CD4-positive, alpha-beta T cell (primary cell): ENCODE measurements at places on chromosomes 4 and X. TPM values are rescaled to one million over a fixed set of nuclear protein-coding genes. Genes with fewer than 3 reads are reported as not detected.

DNA sequence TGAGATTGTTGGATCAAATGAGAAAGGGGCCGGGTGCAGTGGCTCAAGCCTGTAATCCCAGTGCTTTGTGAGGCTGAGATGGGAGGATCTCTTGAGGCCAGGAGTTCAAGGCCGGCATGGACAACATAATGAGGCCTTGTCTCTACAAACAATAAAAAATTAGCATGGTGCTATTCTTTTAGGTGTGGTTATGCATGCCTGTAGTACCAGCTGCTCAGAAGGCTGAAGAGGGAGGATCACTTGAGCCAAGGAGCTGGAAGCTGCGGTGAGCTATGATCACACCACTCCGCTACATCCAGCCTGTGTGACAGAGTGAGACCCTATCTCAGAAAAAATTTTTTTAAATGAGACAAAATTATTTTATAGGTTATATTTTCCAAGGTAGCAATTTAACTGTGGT is 49.7 kb upstream of the TMEM150C start:
- no peak overlapping the region for H3K27ac ChIP-seq
- no peaks in the 10 kb centered on the region for H3K36me3 ChIP-seq
- H3K27me3 ChIP-seq = no peaks in the 10 kb centered on the region
- no peak for DNase-seq
- H3K4me1 ChIP-seq = no peaks in the 10 kb centered on the region

DNA sequence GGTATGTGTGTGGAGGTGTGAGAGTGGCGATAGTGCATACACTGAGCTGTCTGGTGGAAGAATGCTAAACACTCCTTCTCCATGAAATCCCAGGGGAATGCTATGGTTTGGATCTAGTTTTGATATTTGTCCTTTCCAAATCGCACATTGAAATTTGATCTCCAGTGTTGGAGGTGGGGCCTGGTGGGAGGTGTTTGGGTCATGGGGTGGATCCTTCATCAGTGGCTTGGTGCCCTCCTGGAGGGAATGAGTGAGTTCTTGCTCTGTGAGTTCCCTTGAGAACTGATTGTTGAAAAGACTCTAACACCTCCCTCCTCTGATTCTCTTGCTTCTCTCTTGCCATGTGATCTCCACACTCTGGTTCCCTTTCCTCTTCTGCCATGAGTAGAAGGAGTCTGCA is 114.1 kb upstream of the HHIP start:
- H3K27ac ChIP-seq = no peak overlapping the region
- H3K27me3 ChIP-seq = no peaks in the 10 kb centered on the region
- H3K4me3 ChIP-seq = no peak overlapping the region
- H3K36me3 ChIP-seq = no peaks in the 10 kb centered on the region

- no peak for DNase-seq
- no peaks in the 10 kb centered on the region for H3K27me3 ChIP-seq
- H3K4me3 ChIP-seq = peak within 1 kb of the TSS; percentile 53
- peaks cover 58% of the 10 kb centered on the region for H3K4me1 ChIP-seq
- H3K36me3 ChIP-seq = peaks cover 16% of the 10 kb centered on the region
These were observed at the start of gene UBL4A for GRCh38 chrX:154486396-154487207. TSS of gene UBL4A (minus strand) at chrX:154486615. CDS start at chrX:154486584, 31 bp downstream.

- H3K36me3 ChIP-seq = peaks cover 2% of the 10 kb centered on the region
- no peak for DNase-seq
- peaks cover 25% of the 10 kb centered on the region for H3K27me3 ChIP-seq
These were observed 2.3 kb upstream of the SLC26A1 start for GRCh38 chr4:995311-996026.

GRCh38 chrX:147958291-147958690 is 22.8 kb upstream of the FMR1NB start:
- no peaks in the 10 kb centered on the region for H3K4me1 ChIP-seq
- no peak for DNase-seq
- H3K27ac ChIP-seq = no peak overlapping the region
- no peaks in the 10 kb centered on the region for H3K27me3 ChIP-seq

DNA sequence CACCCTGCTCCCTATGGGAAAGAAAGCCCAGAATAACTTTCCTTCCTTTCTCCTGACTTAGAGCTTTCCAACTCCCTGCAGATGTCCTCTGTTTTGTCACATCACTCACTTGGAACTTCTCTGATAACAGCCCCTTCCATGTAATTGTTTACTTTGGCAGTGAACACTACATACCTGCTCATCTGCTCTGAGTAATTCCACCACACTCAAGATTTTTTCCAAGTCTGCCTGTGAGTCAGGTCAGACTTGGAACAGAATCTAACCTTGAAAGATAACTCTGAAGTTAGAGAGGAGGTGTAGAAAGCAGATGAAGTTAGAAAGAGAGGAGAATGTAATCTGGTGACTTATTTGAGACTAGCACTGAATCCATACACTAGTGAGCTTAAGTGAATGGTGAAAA is 7.4 kb downstream of the MAGEB10 start:
- H3K27me3 ChIP-seq = no peaks in the 10 kb centered on the region
- no peak overlapping the region for H3K27ac ChIP-seq
- no peaks in the 10 kb centered on the region for H3K4me1 ChIP-seq
- H3K4me3 ChIP-seq = no peak overlapping the region
- DNase-seq = no peak

DNA sequence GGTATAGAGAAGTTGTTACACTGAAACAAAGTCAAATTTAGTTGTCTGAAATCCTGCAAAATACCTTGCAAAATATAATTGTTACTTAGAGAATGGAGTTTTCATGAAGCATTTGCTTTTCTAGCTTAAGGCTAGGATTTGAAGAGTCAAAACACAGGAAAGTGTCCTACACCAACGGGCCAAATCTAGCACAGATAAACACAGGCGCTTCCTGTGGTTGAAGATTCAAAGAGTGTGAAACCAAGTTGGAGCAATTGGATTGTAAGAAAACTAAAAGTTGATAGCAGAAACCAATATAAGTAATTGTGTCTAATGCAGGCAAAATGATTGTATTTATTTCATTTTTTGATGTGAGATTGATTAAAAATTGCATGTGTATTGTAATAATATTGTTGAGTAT is 2002.5 kb upstream of the TENM3 start:
- no peak overlapping the region for H3K4me3 ChIP-seq
- H3K27me3 ChIP-seq = no peaks in the 10 kb centered on the region
- no peaks in the 10 kb centered on the region for H3K36me3 ChIP-seq
- DNase-seq = no peak

DNA sequence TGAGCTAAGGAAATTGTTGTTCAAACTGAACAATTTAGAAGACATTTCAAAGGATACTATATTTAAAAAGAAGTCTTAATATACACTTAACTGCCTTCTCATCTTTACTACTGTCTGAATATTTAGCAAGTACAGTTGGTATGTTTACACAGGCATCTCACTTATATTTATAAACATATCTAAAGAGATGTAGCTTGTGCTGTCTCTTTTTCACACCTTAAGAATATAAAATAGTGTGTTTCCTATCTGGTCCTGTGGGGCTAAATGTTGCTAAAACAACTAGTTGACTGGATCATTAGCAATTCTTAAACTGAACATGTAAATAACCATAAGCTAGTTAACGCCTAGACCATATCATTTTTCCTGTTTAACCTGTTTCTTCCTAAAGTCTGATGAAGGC is 336.3 kb downstream of the PPP3CA start:
- no peak overlapping the region for H3K27ac ChIP-seq
- no peak overlapping the region for H3K4me3 ChIP-seq
- H3K27me3 ChIP-seq = no peaks in the 10 kb centered on the region
- DNase-seq = no peak

DNA sequence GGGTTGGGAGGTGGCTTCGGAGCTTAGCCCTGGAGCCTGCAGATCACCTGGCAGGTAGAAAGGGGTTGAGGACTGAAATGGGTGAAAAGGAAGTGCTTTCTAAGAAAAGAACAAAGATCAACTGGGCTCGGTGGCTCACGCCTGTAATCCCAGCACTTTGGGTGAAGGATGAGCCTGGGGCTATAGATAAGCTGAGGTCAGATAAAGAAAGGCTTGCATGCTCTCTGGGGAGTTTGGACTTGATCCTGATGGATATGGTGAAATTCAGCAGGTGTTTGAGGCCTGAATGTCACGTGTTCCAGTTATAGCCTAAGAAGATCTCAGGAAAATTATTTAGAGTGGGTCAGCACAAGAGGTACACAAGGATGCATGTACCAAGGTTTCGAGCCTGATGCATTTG is 40.8 kb downstream of the SLC34A2 start:
- H3K36me3 ChIP-seq = no peaks in the 10 kb centered on the region
- DNase-seq = no peak
- H3K4me1 ChIP-seq = no peaks in the 10 kb centered on the region
- H3K27ac ChIP-seq = no peak overlapping the region
- no peak overlapping the region for H3K4me3 ChIP-seq
- H3K27me3 ChIP-seq = no peaks in the 10 kb centered on the region

DNA sequence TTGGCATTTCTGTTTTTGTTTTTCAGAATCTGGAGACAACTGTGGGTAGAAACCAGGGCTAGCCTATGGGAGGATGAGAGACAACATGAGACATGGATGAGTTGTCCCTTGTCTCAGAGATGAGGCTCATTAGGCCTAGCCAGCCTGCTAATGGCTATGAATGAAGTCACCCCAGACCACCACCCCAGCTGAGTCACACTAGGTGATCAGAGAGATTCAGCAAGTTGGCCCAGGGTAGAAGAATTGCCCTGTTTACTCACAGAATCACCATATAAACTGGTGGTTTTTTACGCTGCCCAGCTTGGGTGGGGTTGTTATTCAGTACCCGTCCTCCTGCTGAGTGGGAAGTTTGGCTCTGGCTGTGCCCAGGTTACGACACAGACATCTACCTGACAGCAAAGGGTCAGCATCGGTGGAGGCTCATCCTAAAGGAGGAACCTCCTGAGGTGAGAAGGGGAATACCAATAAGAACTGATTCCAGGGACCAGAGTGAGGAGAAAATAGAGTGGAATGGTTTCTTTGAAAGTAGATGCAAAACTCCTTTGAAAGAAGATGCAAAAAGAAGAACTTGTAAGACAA is 17.2 kb upstream of the ARSJ start:
- no peak for DNase-seq
- no peaks in the 10 kb centered on the region for H3K36me3 ChIP-seq
- H3K4me3 ChIP-seq = no peak overlapping the region

- DNase-seq = no peak
- H3K36me3 ChIP-seq = no peaks in the 10 kb centered on the region
- no peak overlapping the region for H3K4me3 ChIP-seq
- H3K4me1 ChIP-seq = no peaks in the 10 kb centered on the region
These were observed 73.6 kb upstream of the ELOVL6 start for GRCh38 chr4:110271986-110272385.

DNA sequence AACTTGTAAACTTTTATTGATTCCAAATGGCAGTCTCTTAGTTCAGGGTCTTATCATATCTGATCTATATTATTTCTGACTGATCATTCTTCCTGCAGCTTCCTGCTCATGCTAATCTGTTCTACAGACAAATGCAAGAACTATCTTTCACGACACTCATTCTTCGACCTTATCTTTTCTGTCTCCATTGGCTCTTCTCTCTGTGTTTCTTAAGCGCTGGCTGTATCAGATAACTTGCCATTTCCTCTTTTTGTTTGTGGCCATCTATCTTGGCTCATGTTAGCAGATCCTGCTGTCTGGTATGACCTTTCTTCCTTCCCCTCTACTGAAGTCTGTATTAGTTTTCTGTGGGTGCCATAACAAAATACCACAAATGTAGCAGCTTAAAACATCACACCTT is 230.5 kb upstream of the PUDP start:
- no peaks in the 10 kb centered on the region for H3K4me1 ChIP-seq
- no peaks in the 10 kb centered on the region for H3K36me3 ChIP-seq
- no peak overlapping the region for H3K27ac ChIP-seq
- H3K27me3 ChIP-seq = no peaks in the 10 kb centered on the region
- H3K4me3 ChIP-seq = no peak overlapping the region

DNA sequence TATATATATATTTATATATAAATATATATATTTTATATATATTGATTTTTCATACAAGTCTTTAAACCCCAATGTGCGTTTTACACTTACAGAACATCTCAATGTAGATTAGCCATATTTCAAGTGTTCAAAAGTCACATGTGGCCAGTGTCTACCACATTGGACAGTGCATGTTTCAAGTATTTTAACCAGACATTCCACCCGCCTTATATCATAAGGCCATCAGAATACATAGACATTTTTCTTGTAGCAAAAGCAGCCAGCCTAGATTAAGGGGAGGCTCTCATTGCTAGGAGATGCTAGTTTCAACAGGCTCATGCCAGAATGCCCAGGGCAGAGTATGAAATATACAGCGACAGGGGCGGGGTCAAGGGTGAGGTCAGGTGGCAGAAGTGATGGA is 202.0 kb downstream of the NR3C2 start:
- H3K27ac ChIP-seq = no peak overlapping the region
- no peaks in the 10 kb centered on the region for H3K27me3 ChIP-seq
- H3K4me1 ChIP-seq = peaks cover 3% of the 10 kb centered on the region
- H3K4me3 ChIP-seq = no peak overlapping the region

GRCh38 chrX:23389196-23389792 is 54.6 kb downstream of the PTCHD1 start:
- H3K4me3 ChIP-seq = no peak overlapping the region
- H3K27ac ChIP-seq = no peak overlapping the region
- H3K27me3 ChIP-seq = no peaks in the 10 kb centered on the region

Gene UNC5C
- not detected for total RNA-seq

Gene VEGFC
- total RNA-seq = not detected

Gene ZFP92
- total RNA-seq = 0.08 TPM

Gene MAGEA1
- not detected for total RNA-seq
